Activated CD4-positive, alpha-beta T cell treated with anti-CD3 and anti-CD28 coated beads, Interleukin-2, amount 10 ng/mL, durations not matched to agents 7 days and 5 days (primary cell): ENCODE measurements at places on chromosomes 5 and 9. TPM values are rescaled to one million over a fixed set of nuclear protein-coding genes. Genes with fewer than 3 reads are reported as not detected.

GLRA1 gene
- total RNA-seq, result not detected

TAF9 gene
- 61.4 TPM for total RNA-seq

CDK5RAP2 gene
- total RNA-seq, result 103 TPM

SPINK6 gene
- total RNA-seq, result not detected

NRG2 gene
- total RNA-seq, result not detected

PCDHB14 gene
- total RNA-seq, result not detected

LSM11 gene
- total RNA-seq, result 4.8 TPM

DNA sequence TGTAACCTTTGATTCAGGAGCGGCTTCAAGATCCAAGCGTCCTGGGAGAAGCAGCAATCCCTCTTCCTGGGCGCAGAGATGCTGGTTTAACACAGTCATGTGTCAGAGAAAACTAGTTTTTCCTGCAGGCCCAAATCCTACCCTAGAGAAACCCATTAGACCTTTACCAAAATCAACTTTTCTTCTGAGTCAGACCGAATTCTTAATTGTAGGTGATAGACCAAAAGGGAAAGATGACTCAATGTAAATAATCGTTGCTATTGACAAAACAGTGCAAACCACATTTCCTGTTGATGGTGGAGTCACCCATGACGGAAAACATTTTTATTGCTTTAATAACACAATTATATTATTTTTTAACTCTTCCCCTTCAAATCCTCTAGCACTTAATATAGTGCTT is 40.1 kb downstream of the SLC1A1 start:
- no peak for DNase-seq

DNA sequence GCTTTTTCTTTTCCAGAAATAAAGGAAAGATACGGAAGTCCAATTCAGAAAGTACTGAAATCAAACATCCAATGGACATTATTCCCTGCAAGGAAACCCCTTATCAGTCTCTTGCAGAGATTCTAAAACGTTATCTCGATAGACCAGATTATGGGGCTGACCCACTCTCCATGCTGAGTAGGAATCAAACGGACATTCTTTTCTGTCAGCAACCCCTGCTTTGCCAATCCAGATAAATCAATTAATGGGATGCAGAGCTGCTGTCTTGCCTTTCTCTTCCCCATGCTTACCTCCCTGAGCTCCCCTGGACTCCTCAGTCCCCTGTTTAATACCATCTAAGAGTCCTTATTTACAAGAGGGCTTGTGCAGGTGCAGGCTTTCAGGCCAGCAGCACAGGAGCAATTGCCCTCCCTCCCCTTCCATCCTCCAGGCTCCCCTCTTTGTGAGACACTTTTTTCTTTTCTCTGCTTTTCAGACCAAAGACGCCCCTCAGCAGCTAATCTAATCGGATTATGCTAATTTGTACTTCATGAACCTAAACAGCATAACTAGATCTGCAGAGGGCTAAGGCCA is 14.2 kb downstream of the TAL2 start:
- DNase-seq, result no peak

GRCh38 chr9:82938426-82939218 is 124.3 kb downstream of the RASEF start:
- no peak for DNase-seq

- no peak for DNase-seq
These were observed 13.0 kb downstream of the GSN start for GRCh38 chr9:121280715-121281613.

GRCh38 chr5:171513591-171513990 is 94.1 kb downstream of the FGF18 start:
- DNase-seq, result no peak

DNA sequence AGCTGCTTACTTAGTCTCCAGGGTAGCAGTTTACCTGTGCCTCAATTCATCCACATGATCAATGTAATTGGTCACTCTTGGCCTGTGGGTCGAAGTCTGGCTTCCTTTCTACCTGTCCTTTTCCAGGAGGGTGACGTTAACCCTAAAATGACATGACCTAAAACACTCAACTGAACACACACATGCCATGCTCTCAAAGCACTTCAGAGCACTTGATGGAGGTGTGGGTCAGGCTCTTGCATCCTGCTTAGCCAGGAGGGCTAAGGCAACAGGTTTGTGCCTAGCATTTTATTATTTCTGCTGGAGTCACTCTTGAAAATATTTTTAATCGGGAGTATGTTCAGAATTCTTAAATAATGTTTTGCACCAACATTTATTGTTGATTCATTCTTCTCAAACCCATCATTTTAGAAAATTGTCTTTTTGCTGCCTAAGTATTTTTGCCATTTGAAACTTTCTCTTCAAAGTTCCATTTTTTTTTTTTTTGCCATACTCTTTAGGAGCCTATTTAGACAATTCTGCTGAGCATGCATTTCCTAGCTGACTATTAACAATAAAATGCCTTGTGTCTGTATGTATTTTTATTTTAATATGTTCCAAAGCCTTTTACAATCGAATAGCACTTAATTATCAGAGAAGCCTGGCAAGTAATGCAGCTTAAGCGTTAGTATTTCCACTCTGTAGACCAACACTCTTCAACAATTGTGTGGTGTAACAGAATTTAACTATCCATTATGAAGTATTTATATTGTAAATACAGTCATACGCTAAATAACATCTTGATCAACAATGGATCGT is 59.1 kb downstream of the ATP10B start:
- no peak for DNase-seq

- peak; percentile 8 for DNase-seq
These were observed 169.1 kb downstream of the CAAP1 start for GRCh38 chr9:26723486-26723885.

GRCh38 chr5:37774912-37775483 is 64.8 kb downstream of the GDNF start:
- peak; percentile 32 for DNase-seq

GRCh38 chr9:127585161-127585819 is 26.8 kb upstream of the STXBP1 start:
- no peak for DNase-seq

- DNase-seq, result peak; percentile 17
These were observed at the start of gene INSYN2B for GRCh38 chr5:169980418-169981053. Gene INSYN2B, minus strand, starts transcription at chr5:169980495. Its CDS starts 96,597 bp downstream, at chr5:169883898.
